ENCODE measurements at places on chromosomes 7 and 10.
A peak's percentile ranks its signal among the peaks of the same experiment; 100 is the strongest.

DNA sequence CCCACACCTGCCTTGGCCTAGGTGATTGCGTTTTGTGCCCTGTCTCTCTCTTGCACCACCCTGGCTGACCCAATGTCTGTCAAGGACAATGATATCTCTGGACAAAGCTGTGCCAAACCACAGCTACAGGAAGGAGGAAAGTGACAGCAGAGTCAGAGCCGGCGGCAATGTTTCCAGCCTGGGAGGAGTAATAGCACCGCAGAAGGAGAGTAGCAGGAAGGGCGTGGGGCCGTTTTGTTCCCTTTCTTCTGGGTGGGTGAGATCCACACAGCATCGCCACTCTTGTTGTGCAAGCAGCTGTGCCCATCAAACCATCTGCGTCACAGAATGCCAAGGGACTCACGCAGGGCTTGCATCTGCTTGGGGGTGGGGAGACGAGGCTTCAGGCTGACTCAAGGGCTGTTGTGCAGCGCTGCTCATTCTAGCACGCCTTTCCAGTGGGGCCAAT lies 341.6 kb upstream of the AUTS2 start:
- DNase-seq: peak; percentile 80

- no peak for DNase-seq
Observed at GRCh38 chr7:114901771-114902170, 20.1 kb upstream of the MDFIC start.

GRCh38 chr10:24814568-24815313 lies 91.1 kb upstream of the ARHGAP21 start:
- no peak for DNase-seq

GRCh38 chr10:77321838-77322237 lies 315.8 kb downstream of the KCNMA1 start:
- DNase-seq: no peak

- DNase-seq: no peak
Observed at GRCh38 chr10:130905386-130905785, 406.1 kb downstream of the TCERG1L start.

- no peak for DNase-seq
Observed at GRCh38 chr10:72421885-72422540, 67.3 kb upstream of the DNAJB12 start.

DNA sequence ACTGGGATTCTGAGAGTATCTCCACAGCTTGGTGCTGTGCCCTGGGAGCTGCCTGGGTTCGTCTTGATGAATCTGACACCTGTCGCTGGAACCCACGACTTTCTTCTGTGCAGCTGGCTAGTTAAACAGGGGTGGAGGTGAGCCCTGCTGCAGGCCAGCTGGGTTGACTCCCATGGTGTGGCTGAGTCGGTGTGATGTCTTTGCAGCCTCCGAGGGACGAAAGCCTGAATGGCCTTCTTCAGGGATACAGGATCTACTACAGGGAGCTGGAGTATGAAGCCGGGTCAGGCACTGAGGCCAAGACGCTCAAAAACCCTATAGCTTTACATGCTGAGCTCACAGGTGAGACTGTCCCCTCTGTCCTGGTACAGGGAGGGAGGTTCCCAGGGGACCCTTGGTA lies 508.1 kb upstream of the FOXK1 start:
- DNase-seq: no peak

GRCh38 chr7:120677535-120677934 lies 180.4 kb downstream of the TSPAN12 start:
- no peak for DNase-seq

DNA sequence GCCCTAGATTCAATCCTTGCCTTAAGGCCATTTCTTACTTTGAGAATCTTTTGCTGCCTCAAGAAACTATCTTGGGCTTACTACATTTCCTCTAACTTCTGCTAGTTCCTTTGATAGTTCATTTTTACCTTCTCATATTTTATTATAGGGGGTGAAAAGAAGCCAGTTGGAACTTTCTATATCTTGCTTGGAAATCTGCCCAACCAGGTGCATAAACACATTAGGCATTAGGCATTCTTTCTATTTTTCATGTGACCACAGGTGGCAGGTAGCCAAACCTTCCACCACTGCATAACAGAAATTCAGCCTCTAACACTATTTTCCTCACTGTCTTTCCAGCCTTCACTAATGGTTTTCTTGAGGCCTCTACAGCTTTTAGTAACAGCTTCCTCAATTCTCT lies 300.0 kb upstream of the SP8 start:
- DNase-seq: no peak

- no peak for DNase-seq
Observed at GRCh38 chr7:47654672-47655298, 72.9 kb upstream of the TNS3 start.

DNA sequence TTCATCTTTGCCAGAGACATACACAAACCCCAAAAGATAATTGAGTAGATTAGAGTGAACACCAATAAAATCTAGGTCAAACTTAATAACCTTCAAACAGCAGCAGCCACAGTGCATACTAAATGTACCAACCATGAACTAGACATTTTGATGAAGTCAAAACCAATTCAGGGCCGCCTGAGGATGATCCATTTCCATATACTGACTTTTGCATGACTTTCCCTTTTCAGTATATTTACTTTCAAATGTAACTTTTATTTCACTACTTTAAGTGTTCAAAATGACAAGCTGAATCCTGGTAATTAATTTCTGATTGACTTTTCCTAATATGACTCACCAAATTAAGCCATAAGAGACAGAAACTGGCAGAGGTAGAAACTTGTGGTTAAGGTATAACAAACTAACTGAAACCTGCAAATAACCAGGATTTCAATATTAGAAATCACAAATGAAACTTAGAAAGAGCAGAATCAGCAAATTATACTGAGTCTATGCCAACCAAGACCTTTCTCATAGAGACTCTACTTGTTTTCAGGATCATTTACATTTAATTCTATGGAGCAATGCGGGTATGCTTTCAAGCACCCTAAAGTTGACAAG lies 171.9 kb upstream of the LRRN3 start:
- DNase-seq: no peak

- DNase-seq: no peak
Observed at GRCh38 chr10:100168313-100168643, 17.6 kb downstream of the ERLIN1 start.

- DNase-seq: no peak
Observed at GRCh38 chr7:43014406-43014805, 82.2 kb downstream of the MRPL32 start.

GRCh38 chr7:20439416-20440185 lies 108.9 kb downstream of the ITGB8 start:
- DNase-seq: no peak

DNA sequence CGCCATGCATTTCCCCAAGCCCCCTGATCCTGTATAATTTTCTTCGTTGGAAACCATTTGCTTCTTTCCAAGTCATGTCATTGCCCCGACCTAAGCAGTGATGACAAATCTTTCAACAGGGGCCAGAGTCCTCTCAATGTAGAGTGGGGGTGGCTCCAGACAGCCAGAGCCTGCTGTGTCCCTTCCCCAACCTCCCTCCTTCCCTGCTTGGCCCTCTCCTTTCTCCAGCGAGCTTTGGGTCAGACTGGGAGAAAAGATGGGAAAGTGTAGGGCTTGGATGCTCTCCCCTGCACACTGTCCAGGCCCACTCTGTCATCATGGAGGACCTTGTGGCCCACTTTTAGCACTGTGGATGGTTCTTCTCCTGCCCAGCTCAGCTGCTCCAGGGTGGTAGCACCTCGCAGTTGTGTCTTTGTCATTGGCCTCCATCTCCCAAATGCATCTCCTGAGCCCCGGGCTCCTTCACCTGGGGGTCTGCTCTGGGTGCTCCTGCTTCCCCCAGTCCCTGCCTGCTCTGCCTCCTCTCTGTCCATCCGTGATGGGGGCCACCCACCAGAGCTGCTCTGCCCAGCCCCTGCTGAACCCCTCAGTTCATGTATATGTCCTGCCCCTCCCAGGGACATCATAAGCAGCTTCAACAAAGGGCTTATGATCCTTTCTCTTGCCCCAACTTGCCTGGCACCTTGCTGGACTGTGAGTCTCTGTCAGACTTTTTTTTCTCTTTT lies 37.5 kb downstream of the BTBD16 start:
- DNase-seq: no peak

DNA sequence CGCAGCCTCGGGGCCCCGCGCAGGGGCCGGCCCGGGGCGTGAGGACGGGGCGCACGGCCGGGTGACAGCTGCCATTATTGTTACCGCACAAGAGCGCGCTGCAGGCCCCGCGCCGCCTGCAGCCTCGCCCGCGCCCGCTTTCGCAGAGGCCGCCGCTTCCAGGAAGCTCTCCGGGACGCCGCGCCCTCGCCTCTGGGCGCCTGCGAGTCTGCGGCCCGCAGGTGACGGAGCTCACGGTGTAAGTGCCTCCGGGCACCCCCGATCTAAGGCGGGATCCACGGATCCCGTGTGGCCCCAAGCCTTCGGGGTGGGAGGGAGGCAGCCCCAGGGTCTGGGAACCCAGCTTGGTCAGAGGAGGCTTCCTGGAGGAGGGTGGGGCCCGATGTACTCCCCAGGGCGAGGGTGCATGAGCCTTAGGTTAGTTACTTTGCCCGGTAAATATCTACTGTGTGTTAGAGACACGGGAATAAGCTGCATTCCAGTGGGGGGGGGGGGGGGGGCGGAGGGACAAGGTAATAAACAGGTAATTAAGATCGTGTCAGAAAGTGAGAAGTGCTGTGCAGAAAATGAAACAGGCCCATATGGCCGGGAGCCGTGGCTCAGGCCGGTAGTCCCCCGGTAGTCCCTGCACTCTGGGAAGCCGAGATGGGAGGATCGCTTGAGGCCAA lies 638 bp downstream of the IQCE start:
- no peak for DNase-seq

GRCh38 chr10:86315549-86315942 lies 51.0 kb downstream of the GRID1 start:
- no peak for DNase-seq

- no peak for DNase-seq
Observed at GRCh38 chr7:90771281-90771680, 175.2 kb downstream of the CDK14 start.

DNA sequence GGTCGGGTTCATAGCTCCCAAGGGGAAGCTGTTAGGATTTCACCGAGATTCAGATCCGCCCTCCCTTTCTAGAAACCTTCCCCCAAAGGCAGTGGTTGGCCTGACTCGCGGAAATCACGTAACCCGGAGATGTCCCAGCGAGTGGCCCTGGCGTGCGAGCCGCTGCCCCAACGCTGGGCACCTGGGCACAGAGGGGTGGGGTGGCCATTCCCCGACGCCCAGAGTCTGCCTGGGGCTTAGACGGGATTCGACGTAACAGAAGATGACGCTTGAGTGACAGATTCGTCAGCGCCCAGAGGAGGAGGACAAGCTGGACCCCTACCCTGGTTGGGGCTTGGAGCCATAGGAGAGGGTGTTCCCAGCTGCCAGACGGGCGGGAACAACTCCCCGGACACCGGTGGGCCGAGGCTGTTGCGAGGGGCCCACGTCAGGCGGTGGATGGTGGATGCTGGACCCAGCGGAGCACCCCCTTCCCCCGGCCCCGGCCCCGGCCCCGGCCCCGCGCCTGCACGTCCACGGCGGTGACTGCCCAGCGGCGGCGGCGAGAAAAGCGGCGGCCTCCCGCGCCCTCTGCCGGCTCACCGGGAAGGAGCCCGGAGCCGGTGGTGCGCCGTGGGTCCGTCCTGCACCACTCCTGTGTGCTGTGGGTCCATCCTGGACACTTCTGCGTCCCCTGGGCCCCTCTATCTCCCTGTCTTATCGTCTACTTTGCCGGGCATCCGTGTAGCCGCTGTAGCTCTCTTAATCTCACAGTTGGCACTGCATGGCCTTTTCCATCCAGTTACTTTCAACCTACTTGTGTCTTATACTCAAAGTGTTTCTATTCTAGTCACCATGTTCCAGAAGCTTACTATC lies 35.4 kb upstream of the KNDC1 start:
- no peak for DNase-seq

DNA sequence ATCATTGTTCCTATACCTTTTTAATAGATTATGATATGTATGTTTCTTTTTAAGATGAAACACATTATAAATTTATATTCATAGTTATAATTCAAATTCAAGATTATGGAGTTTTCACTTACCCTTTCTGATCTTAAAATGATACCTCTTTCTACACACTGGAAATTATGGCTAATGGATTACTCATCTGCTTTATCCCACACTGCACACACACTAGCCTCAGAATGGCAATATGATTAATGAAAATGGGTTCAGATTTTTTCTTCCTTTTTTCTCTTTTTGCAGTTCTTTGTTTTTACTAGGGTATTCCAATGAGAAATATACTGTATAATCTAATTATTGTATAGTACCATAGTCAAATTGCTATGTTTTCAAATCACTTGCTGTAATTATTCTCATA lies 82.3 kb upstream of the FZD1 start:
- DNase-seq: no peak

DNA sequence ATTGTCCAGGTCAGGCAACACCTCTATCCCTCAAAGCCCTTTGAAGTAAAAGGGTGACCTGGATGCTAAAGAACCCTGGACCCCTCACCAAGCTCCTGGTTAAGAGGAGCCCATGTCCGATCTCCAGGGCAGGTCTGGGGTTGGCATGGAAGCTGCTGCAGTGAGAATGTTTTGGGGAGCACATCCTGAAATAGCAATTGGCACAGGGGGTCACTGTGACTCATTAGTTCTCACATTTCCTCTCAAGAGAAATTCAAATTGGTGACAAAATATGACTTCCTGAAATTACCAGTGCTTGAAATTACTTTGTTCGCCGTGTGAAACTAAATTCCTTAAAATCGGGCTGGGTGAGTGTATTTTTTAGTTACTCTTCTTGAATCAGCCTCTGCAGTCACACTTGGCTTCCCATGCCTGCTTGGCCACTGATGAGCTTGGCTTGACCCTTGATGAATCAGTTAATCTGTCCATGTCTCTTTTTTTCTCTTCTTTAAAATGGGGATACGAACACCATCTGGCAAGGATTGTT lies 18.8 kb upstream of the ARHGAP22 start:
- DNase-seq: no peak

DNA sequence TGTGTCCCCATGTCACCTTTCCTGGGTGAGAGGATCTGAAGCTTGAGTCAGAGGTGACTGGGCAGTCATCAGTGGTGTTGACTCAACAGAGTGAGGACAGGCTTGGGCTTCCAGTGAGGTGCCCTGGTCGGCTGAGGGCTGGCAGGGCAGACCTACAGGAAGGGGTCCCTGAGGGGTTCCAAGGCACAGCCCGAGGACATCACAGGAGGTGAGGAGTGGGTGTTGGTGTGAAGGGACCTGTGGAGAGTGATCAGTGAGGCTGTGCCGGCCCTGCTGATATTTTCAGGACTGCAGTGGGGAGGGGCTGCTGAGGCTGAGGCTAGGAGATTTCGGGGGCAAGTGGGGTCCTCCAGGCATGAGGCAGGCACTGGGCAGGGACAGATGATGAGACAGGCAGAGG lies 545.5 kb downstream of the TCERG1L start:
- no peak for DNase-seq

DNA sequence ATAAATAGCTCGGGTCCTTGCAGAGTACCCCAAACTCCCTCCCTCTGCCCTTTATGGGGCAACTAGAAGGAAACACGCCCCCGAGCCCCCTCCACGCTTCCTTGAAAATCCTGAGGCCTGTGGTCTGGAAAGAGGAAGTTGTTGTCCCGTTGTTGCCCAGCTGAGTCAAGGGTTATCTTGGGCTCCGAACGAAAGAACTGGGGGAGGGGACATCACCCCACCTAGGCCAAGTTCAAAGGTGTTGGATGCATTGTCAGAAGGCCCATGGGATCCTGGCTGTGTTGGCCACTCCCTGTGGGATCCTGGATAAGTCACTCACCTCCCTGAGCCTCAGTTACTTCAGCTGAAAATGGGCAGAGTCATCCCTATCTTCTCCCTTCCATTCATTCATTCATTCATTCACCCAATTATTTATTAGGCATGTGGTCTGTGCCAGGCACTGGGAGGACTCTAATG lies at the start of gene CCL24:
Gene CCL24 (minus strand): TSS at position 26 of the 456 bp plus-strand sequence. CDS start 91 bp downstream, outside the sequence.
- no peak for DNase-seq
